Activated T-helper 1 cell treated with anti-CD3 and anti-CD28 coated beads, Interleukin-2, amount 50 U/mL, for 16 hours (primary cell): ENCODE measurements at places on chromosomes 4 and X.

GRCh38 chrX:54294306-54294705 is 63.5 kb downstream of the WNK3 start:
- no peak for DNase-seq

- DNase-seq: no peak
Observed at GRCh38 chrX:46257451-46257879, 287.8 kb downstream of the ZNF674 start.

DNA sequence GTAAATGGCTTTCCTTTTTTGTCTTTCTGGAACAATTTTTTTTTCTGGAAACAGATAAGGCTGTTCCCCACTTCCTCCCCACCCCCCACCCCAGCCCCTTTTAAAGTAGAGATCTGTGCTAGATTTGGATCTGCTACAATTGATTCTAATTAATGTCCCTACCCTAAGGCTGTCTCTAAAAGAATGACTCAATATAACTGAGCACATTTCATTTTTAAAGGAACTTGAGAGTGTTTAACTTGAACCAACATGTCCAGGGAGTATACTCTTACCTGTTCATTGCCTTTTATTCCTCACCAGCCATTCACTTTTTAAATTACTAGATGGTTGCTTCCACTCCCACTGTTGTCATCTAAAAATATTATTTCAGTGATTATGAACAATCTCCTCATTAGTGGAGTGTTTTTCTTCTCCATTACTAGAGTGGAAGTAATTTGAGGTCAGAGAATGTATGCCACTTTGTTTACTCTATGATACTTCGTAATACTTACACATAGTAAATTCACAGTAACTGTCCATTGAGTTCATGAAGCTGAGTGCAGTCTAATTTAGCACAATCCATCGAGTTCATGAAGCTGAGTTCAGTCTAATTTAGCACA is 14.1 kb upstream of the CNOT6L start:
- no peak for DNase-seq

- no peak for DNase-seq
Observed at GRCh38 chr4:33085709-33086108, 2365.5 kb downstream of the PCDH7 start.

GRCh38 chr4:53173576-53173975 is 192.3 kb downstream of the SCFD2 start:
- DNase-seq: no peak

DNA sequence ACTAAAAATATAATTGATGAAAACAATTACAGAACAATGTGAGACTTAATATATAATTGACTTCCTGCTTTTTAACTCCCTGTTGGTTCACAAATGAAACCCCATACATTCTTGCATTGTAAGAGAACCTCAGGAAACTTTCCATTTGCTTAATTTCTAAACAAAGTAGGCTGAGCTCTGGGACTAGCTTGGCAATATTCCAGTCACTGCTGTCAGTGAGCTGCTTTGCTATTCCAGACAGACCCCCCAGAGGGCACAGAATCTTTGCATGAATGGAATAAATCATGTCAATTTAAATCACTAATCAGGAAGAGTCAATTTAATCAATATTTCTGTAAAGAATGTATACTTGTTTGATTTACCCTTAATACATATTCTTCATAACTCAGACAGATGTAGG is 110.6 kb downstream of the NEXMIF start:
- no peak for DNase-seq

DNA sequence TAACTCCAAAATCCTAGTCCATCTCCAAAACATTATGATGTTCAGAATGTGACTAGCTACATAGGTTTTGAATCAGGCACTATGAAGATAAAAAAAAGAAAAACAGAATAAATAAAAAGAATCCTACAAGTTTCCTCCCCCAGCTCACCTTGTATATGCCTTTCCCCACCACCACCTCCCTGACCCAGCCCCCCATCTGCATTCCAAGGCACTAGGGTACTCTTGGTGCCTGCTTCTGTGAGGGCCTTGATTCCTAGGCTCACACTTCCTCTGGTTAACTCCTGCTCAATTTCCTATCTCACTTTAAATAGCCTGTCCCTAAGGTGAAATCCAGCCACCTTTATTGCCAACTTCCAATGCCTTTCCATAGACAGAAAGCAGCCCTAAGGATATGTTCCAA is 178.7 kb upstream of the ATOH1 start:
- DNase-seq: no peak

- no peak for DNase-seq
Observed at GRCh38 chr4:168361365-168362024, 42.9 kb upstream of the DDX60 start.
